ENCODE measurements at places on chromosomes 4 and X.

DNA sequence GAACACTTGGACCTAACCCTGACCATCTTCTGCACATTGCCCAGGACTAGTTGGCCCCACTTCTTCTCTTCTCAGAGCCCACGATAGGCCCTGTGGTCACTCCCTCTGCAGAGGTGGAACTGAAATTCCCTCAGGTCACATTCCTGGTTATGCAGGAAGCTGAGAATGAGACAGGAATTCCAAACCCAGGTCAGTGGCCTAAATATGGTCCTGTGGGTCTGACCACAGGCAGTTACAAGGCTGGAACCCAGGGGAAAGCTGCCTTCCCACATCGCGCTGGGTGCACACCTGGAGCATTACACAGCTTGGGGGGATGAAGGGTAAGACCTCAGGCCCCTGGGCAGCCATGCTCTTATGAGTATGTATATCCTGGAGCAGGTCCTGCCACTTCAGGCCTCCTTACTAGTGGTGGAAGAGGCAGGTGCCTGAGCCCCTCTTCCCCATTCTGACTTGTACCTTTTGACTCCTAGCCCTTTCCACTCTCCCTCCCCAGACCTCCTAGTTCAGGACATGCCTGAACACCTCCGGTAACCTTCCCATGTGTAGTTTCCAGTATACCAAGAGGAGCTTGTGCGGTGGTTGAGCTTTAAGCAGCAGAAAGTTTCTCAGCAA, 173.5 kb downstream of the ASMT start:
- DNase-seq: no peak

DNA sequence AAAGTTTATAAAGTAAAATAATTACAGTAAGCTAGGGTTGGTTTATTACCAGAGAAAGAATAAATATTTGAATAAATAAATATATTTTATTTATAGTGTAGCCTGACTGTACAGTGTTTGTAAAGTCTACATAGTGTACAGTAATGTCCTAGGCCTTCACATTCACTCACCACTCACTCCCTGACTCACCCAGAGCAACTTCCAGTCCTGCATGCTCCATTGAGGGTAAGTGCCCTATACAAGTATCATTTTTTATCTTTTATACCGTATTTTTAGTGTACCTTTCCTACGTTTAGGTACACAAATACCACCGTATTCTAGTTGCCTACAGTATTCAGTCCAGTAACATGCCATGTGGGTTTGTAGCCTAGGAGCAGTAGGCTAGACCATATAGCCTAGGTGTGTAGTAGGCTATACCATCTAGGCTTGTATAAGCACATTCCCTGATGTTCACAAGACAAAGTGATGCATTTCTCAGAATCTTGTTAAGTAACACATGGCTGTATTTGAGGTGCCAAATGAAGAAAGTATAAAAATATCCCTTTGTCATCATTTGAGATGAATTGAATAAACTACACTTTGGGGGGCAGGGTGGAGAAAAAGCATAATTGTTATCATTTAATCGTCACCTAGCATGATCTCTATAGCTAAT, 14.7 kb upstream of the KLHL8 start:
- DNase-seq: no peak

GRCh38 chr4:78481180-78481579, 70.4 kb upstream of the ANXA3 start:
- no peak for DNase-seq

GRCh38 chr4:155999725-156000124, 46.1 kb upstream of the CTSO start:
- no peak for DNase-seq

DNA sequence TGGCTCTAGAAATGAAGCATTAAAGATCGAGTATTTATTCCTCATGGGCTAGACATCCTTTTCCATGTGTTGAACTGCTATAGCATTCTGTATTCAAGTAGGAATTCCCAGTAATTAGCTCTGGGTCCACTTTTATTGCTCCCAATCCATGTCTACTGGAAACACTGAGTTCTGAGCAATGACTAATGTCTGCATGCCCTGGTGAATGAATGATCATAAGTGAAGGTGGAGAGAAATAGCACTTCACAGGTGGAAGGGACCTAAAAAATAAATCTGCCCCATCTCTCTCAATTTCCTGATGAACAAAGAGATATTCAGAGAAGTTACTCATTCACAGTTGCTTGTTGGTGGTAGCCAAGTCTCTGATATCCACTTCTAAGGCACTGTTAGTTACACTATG, 34.6 kb upstream of the CXCL8 start:
- DNase-seq: no peak

- no peak for DNase-seq
These were observed 16.7 kb downstream of the ATP5ME start for GRCh38 chr4:657338-657833.

DNA sequence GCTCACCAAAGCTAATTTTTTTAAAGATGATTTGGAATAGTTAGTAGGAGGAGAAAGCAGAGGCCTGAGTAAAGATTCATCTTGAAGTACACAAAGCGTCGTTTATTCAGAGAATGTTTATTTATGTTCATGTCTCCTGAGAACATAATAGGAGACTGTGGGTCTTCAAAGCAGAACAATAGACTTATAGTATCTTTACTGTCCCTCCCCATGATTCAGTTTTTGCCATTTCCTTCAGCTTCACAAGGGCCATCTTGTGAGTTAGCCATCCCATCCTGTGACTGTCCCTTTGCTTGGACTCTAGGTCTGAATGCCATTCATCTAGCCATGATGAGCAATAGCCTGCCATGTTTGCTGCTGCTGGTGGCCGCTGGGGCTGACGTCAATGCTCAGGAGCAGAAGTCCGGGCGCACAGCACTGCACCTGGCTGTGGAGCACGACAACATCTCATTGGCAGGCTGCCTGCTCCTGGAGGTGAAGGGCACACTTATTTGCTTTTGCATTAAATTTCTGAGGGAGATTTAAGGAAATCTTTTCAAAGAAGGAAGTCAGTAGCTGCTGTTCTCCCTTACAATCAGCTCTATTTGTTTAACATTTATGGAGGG, 105.8 kb downstream of the NFKB1 start:
- DNase-seq: no peak

DNA sequence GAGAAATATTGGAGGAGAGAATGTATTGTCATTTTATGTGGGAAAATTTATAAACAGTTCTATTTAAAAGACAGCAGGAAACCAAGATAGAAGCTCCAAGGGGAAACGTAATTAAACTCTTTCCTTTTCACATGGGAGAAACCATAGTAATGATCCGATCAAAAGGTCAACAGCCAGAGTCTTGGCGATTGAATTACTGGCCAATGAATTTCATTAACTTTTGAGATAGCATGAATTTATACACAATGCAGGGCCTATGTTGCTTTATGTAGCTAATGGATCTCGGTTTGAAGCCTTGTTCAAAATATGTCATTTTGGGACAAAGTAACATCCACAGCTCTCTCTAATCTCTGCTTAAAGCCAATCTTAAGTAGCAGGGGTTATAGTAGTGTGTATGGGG, 897.5 kb upstream of the NDST4 start:
- no peak for DNase-seq

DNA sequence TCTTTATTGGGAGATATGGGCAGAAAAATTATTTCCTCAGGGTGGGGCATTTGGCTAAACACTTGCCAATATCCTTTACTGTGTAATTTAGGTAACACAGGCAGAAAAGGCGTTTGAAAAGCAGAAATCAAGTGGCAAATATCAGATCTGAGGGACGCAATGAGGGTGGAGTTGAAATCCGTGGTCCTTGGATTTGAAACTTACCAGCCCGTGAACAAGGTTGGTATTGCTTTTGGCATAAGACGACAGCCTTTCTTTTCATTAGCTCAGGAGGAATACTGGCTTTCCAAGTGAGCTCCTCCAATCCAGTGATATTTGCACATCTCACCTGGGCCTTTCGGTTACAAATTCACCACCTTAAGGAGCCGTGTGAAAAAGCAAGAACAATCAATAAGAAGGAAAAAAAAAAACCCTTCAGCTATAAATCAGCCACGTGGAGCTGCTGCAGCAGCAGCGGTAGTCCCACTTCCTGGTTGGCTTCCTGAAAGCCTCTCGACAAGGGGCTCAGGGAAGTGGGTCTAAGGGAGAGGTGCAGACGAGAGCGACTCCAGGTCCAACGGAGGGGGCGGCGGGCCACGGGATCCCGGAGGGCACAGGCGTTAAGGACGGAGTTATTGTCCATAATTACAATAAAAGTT, 734 bp upstream of the GALNT7 start:
- DNase-seq: no peak

DNA sequence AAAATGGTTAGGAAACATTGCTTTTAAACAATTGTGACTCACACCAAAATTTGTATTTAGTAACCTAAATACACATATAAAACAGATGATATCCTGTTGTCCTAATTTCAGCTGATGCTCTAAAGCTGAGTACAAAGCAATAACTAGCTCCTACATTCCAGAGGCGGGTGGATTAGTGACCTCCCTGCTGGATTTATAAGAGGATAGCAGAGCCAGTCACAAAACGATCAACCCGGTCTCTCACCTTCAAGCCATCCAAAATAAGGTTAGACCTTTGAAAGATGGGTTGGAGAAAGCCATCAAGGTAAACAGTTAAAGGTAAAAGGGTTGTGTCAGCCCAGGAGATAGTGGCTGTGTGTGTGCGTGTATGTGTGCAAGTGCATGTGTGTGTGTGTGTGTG, 43.2 kb upstream of the SFRP2 start:
- no peak for DNase-seq

GRCh38 chr4:168045354-168045753, 47.0 kb upstream of the ANXA10 start:
- no peak for DNase-seq

- DNase-seq: no peak
These were observed 73.9 kb downstream of the LUZP4 start for GRCh38 chrX:115363372-115363771.

DNA sequence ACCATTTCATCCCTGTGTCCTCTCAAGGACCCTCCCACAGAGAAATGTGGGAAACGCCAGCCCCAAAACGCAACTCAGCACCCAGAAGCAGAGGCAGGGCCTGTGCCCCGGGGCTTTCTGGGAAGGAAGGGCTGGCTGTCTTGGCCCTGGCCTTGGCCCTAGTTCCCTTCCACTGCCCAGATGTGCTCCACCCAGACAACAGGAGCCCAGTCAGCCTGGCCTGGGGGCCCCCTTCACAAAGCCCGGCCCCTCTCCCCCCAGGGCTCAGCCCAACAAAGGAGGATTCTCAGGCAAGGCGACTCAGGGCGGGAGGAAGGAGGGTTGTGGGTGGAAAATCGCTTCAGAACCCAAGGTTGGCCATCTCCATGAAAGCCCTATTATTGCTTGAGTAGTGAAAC, 82.5 kb downstream of the PJA1 start:
- no peak for DNase-seq

- no peak for DNase-seq
These were observed 70.5 kb downstream of the HPGD start for GRCh38 chr4:174451718-174452296.

DNA sequence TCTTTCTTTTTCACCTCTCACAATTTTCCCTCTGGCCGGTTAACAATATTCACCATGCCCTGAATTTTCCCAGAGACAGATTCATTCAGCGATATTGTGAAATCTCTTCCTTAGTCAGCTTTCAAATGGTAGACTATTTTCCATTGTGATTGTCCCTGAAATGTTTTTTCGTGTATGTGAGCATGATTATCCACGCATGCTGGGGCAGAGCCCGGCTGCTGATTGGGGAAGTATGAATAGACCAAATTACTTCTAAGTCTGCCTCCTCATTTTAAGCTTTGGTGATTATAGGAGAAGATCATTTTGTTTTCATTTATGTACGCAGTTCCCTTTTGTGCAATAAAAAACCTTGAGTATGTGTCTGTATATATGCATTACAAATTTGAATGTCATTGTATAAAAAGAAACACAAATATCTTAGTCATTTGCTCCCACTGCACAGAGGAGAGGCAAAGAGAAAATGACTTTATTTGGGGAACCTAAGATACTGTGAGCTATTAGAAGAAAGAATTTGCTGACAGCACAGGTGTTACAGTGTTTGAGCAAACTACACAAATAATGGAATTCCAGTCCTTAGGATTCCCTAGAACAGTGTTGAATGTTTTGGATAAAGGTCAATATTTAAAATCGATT, 11.3 kb downstream of the DTHD1 start:
- DNase-seq: no peak

DNA sequence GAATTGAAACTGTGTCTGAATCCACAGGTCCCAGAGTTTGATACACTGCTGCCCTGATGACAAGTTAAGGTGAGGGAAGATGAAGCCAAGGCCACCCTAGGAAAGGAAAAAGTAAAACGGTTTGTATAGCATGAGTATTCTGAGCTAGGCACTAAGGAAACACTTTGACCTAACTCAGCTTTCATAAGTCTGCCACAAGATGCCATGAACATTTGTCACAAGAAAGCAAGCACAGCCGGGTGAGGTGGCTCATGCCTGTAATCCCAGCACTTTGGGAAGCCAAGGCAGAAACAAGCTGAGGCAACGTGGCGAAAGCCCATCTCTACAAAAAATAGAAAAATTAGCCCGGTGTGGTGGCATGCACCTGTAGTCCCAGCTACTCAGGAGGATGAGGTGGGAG, 34.2 kb downstream of the ELOVL6 start:
- no peak for DNase-seq

- DNase-seq: no peak
These were observed 194.5 kb upstream of the ARHGEF9 start for GRCh38 chrX:63979480-63979879.

DNA sequence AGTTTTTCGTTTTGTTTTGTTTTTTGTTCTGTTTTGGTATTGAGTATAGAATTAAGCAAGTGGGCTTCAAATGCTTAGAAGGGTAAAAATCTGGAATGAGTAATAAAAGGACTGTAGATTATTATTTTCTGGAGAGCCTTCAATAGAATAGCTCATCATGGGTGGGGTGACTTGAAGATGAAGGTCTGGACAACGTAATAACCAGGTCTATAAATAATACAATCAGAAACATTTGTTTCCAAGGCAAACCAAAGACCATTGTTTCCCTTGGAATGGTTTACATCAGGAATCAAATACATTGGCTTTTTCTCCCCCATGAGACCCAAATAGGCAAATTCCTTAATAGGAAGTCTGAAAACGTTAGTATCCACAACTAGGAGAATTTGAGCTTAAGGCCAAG, 721.6 kb downstream of the RPA4 start:
- no peak for DNase-seq

DNA sequence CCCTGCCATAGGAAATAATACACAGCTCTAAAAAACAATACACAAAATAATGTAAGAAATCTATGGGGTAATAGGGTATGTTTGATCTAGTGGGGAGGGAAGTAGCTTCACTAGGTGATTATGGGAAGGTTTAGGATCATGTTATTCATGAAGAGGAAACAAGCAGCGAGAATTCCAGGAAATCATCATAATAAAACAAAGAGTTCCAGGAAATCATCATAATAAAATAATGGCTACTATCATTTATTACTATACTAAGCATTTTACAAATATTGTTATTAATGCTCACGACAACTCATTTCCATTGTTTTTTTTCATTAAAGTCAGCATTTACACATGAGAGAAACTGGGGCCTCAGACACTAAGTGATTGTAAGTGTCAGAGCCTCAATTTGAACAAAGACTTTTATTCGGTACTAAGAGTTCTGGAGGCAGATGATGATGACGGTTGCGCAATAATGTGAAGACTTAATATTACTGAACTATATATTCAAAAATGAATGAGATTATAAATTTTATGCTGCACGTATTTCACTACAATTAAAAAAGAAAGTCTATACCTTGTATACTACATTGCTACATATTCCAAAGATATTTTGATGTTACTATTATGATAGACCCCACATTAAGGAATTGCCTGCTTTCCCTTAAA, 12.2 kb upstream of the CXCL8 start:
- DNase-seq: no peak
